ENCODE measurements at places on chromosomes 6 and 20.

- DNase-seq = no peak
Measured at GRCh38 chr6:39867592-39867991, 66.7 kb downstream of the MOCS1 start.

GRCh38 chr6:159805440-159806020 is 5.5 kb downstream of the PNLDC1 start:
- DNase-seq = no peak

- no peak for DNase-seq
Measured at GRCh38 chr20:10547276-10548114, 112.4 kb downstream of the SLX4IP start.

DNA sequence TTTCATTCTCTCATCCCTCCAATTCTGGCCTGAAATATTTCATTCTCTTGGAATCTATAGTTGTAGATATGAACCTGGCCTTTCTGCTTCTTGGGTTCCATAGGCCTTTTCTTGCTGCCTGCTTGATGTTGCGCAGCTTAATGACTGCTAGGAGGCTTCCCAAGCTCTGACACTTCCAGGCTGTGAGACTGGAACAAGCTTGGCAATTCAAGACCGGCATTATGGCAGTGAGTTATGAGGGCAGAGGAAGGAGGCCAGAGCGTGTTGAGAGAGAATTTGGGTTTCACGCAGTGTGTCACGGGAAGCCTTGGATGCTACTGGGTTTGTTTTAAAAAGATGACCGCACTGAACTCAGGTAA is 948 bp upstream of the DNAJC5 start:
- no peak for DNase-seq

- no peak for DNase-seq
Measured at GRCh38 chr6:56478202-56478601, 164.5 kb downstream of the DST start.

Measured in cerebellar nuclear complex (tissue), 1 donor.